NCI-H2081 (cell line): ENCODE measurements at places on chromosomes 3 and 15.

GRCh38 chr3:159280386-159281191 lies 478.7 kb downstream of the MFSD1 start:
- peak; percentile 94 for DNase-seq

DNA sequence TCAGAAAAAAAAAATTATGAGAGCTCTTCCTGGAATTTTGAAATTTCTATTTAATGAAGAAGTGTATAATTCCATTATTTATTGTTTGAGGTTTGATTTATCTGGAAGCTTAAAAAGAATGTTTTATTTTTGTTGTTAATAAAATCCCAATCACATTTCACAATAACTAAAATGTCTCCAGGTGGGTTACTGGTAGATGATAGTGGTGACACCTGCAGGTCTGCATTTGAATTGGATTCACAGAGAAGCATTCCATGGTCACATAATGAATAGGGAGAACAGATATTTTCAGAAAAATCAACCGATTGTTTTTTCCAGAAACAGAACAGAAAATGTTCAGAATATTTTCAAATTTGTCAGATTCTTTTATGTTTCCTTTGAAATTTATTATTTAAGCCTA lies 48.3 kb downstream of the ASB7 start:
- no peak for DNase-seq

DNA sequence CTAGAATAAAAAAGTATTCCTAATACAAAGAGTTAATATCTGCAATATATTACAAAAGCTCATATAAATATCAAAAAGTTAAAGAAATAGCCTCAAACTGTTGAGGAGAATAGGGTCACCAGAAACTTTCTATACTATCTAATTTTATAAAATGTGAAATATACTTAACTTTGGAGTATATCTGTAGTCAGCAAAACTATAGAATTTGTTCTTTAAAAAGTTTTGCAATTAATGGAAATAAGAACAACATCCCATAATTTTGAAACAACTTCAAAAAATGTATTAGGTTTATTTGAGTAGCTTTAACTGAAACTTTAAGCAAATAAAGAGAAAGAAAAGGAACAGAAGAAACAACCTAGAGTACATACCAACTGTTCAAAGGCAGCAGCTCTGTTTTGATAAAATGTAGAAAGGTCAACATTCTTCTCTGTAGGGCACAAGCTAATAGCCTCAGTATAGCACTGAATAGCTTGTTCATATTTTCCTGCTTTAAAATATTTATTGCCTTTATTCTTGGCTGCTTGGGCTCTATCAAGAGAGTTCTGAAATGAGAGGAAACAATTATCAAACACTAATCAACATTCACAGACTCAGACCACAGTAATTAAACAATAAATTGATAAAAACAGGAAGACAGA lies 14.3 kb downstream of the TOMM70 start:
- DNase-seq: no peak

DNA sequence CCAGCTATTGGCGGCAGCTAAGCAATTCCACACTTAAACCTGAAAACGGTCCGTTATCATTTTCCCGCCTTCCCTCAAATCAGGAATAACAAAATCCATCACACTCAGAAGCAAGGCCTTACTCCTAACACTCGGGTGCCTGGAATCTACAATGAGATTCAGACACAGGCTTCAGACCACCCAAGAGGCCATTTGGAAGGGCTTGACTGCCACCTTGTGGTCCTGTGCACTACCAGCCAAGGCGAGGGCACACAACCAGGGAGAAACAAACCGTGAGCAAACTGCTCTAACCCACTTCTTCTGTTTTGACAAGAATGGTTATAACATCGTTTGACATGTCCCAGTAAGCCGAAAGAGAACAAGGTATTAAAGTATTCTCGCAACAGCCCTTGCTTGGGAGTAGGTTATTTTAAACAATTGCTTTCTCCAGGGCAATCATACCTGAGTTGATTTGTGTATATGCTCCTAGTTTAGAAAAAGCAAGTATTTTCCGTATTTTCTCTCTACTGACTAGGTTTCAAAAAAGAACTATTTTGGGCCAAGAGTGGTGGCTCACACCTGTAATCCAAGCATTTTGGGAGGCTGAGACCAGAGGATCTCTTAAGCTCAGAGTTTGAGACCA lies 40.1 kb upstream of the TAFA4 start:
- peak; percentile 57 for DNase-seq

DNA sequence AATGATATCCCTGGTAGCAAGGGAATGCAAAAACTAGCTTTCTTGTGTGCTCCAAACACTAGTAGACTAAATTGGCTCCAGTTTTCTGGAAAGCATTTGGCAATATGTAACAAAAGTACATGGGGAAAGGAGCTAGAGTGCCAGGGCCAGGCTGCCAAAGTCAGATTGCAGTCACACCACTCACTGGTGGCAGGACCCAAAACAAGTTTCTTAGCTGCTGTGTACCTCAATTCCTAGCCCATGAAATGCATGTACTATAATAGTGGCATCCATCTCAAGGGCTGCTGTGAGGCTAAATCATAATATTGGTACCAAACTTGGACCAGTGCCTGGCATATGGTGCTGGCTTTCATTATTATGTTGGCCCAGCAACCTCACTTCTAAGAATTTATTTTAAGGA lies 49.3 kb downstream of the CLDN18 start:
- DNase-seq: no peak

DNA sequence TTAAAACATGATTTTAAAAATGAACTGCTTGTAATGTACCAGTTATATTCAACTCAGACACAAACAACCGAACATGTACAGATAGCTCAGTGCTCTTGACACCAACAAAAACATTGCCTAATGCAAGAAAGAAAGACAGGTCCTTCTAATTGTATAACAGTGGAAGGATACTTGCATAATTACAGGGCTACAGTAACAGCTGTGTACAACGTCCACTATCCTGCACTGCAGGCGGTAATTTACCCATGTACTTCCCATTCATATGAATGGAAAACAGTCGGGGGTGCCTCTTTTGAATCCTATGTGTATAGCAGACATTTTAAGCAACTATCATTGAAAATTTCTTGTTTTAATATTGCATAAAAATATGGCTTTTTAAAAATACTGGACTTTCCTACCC lies 41.1 kb upstream of the PLSCR5 start:
- DNase-seq: peak; percentile 87

DNA sequence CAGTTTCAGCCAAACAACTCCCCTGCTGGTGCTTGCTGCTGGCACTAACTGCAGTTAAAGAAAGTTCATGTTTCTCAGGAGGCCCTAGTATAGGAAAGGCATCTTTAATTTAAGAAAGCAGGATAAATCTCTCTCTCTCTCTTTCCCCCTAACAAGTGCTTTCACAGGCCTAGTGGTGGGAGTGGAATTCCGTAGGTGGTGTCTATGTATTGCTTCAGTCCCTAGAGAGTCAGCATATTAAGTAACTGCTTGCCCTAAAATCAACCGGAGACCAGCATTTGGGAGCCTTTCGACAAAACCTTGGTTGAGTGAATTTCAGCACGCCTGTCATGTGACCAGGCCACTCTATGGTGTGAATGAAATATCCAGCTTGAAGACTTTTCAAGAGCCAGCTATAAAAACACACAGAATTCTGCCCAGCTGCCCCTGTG lies 169.2 kb upstream of the TGFBR2 start:
- DNase-seq: no peak

GRCh38 chr15:44584162-44584749 lies 47.3 kb downstream of the EIF3J start:
- peak; percentile 14 for DNase-seq

- DNase-seq: no peak
Observed at GRCh38 chr3:2659896-2660295, 450.3 kb downstream of the IL5RA start.

- DNase-seq: no peak
Observed at GRCh38 chr3:190059242-190059590, 61.5 kb downstream of the P3H2 start.

DNA sequence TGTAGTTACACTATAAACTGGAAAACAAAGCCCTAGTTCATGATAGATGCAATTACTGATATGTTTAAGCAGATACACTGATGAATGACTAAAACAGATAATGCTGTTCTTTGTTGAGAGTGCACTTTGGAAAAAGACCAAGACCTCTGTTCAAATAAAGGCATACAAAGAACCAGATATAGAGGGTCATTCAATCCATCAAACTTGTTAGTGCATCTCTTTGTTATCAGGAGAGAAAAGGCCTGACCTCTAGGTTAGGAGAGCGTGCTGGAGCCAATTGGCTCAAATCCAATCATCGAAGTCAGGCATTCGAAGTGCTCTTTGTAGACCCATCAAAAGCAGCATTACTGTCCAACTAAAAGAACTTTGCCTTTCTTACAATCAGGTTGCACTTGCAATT lies 124.2 kb downstream of the TFG start:
- peak; percentile 64 for DNase-seq

DNA sequence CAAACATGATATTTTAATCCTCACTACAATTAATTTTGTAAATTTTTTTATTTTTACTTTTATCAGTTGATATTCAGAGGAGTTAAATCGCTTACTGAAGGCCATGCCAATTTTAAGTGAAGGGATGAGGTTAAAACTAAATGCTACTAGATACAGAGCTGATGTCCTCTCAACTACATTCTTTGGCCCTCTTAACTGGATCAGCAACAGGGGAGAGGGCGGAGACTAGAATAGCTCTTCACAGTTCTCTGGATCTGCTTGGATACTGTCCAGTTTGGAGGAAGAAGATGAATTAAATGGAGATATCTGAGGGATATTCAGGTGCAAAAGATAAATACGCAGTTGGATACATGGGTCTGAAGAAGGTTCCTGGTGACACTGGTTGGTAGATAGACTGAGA lies 85.6 kb upstream of the LYSMD4 start:
- no peak for DNase-seq

DNA sequence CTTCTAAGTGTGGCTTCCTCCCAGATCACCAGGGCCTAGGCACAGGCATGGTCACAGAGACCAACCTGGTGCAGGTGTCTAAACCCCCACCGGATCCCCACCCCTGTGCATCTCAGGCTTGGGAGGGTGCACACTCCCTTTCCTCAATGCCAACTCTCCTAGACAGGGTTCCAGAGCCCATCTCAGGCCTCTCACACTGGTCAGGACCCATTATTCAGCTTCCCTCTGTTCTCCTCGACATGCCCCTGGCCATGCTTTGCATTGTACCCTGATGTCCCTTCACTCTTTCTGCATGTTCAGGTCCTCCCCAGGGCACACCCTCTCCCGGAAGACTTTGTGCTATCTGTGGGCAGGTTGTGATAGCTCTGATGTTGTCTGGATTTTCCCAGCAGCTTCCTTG lies 23.5 kb downstream of the FGD5 start:
- no peak for DNase-seq

DNA sequence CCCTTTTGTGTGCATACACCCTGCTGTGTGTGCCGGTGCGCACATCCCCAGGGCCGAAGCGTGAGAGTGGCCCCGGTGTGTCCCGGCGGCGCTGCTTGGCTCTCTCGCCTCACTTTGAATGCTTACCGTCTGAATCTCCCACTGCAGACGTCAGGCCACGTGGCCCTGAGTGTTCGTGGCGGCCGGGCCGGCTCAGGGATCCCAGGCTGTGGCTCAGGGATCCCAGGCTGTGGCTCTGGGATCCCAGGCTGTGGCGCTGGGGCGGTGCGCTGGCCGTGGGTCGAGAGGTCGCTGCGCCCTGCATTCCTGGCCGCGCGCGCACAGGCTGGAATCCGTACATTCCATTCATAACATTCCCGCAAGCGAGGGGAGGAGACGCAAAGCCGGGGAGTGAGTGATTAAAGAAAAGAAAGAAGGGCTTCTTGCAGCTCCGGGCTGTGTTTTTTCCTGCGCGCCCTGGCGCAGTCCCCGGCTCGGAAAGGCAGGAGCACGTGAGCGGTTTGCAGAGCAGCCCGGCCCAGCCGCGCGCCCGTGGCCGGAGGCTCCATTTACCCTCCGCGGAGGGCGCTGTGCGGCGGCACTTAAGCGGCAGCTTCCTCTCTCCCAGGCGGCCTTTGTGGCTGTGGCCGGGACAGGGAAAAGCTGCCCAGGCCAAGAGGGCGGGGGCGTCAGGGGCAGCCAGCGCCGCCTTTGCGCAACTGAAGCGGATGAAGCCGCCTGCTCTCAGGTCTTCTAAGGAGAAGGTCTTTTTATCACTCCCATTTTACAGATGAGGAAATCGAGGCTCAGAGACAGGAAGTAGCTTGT lies 87.0 kb upstream of the ALDH1L1 start:
- DNase-seq: no peak

DNA sequence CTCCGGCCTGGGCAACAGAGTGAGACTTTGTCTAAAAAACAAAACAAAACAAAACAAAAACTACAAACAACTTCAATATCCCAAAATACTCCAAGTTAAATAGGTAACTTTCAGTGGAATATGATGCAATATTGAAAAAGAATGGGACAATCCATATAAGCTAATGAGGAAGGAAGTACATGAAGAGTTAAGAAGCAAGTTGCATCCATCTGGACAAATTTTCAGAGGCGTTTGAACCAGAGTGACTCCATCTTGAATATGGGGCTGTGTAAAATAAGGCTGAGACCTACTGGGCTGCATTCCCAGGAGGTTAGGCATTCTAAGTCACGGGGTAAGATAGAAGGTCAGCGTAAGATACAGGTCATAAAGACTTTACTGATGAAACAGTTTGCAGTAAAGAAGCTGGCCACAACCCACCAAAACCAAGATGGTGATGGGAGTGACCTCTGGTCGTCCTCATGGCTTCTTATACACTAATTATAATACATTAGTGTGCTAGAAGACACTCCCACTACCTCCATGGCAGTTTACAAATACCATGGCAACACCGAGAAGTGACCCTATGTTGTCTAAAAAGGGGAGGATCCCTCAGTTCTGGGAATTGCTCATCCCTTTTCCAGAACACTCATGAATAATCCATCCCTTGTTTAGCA lies 58.1 kb upstream of the LCTL start:
- DNase-seq: no peak

GRCh38 chr15:84033793-84034553 lies 201.6 kb upstream of the GOLGA6L4 start:
- no peak for DNase-seq

GRCh38 chr3:25658836-25659235 lies 5.9 kb downstream of the TOP2B start:
- no peak for DNase-seq

GRCh38 chr3:161796780-161797179 lies 300.2 kb downstream of the OTOL1 start:
- no peak for DNase-seq

DNA sequence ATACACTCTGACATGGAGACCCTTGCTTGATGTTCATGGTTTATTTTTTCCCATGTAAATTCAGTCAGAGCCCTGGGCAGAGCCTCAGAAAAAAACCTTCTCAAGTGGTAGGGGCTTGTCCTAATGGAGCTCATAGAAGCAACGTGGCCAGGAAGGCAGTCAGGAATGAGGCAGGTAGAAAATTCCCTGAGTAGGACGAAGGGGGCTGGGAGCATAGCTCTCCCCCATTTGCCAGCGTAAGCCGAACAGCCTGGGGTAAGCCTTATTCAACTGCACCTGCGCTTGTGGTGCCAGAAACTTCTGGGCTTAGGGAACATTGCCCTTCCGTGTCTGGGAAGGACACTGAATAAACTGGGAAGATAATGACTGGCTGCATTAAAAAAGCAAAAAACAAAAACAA lies 238.5 kb upstream of the ROPN1 start:
- no peak for DNase-seq
